ENCODE measurements at places on chromosomes 1 and 21.

- no peak for DNase-seq
Observed at GRCh38 chr1:212607913-212608391, 609 bp upstream of the ATF3 start.

GRCh38 chr1:112558634-112559033 is 49.9 kb downstream of the WNT2B start:
- DNase-seq, result peak; percentile 23

DNA sequence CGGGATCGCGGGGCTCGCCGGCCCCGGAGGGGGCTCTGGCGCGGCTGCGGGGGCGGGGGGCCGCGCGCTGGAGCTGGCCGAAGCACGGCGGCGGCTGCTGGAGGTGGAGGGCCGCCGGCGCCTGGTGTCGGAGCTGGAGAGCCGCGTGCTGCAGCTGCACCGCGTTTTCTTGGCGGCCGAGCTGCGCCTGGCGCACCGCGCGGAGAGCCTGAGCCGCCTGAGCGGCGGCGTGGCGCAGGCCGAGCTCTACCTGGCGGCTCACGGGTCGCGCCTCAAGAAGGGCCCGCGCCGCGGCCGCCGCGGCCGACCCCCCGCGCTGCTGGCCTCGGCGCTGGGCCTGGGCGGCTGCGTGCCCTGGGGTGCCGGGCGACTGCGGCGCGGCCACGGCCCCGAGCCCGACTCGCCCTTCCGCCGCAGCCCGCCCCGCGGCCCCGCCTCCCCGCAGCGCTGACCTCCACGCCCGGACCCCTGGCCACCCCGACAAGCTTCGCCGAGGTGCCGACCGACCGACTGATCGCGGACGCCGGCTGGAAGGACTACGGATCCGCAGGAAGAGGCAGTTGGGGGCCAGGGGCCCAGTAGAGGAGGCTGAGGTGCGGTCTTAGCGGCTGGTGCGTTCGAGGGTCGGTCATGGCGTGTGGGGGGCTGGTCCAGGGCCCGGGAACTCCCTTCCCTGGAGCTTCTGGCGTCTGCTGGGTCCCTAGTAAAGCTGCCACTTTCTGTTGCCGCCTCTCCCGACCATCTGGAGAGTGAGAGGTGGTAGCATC is 711 bp downstream of the TRNP1 start:
- peak; percentile 22 for DNase-seq

DNA sequence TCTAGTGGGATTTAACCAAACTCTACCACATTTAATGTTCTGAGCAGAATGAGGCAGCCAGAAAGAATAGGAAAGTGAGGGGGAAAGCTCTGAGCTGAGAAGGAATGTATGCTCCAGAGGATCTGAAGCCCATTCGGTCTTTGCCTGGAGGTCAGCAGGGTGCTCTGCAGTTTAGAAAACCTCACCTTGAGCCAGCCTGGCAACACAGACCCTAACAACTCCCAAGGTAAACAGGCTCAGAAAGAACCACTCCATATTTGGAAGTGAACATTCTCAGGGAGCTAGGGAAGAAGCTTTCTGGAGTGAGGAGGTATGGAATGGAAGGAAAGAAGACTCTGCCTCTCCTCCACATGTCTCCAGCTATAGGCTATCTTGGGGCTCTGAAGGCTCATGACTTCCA is 398.8 kb downstream of the SEC16B start:
- no peak for DNase-seq

GRCh38 chr1:177256153-177257075 is 85.7 kb downstream of the BRINP2 start:
- peak; percentile 54 for DNase-seq

GRCh38 chr1:48760857-48761256 is 15.8 kb downstream of the BEND5 start:
- DNase-seq, result no peak

- peak; percentile 44 for DNase-seq
Observed at GRCh38 chr1:151060657-151061421, 642 bp downstream of the MLLT11 start.

GRCh38 chr1:119141020-119141424 is 569 bp upstream of the WARS2 start:
- DNase-seq, result peak; percentile 62

DNA sequence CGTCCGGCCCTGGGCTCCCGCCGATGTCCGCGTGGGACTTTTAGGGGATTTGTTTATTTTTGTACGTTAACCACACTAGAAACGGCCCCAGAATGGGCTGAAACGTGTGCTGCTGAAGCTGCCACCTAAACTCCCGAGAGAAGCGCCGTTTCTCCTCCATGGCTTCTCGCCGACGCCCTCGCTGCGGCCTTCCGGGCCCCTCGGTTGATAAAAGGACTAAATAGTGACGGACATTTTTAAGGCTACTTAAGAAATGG is 678 bp upstream of the PTTG1IP start:
- no peak for DNase-seq

DNA sequence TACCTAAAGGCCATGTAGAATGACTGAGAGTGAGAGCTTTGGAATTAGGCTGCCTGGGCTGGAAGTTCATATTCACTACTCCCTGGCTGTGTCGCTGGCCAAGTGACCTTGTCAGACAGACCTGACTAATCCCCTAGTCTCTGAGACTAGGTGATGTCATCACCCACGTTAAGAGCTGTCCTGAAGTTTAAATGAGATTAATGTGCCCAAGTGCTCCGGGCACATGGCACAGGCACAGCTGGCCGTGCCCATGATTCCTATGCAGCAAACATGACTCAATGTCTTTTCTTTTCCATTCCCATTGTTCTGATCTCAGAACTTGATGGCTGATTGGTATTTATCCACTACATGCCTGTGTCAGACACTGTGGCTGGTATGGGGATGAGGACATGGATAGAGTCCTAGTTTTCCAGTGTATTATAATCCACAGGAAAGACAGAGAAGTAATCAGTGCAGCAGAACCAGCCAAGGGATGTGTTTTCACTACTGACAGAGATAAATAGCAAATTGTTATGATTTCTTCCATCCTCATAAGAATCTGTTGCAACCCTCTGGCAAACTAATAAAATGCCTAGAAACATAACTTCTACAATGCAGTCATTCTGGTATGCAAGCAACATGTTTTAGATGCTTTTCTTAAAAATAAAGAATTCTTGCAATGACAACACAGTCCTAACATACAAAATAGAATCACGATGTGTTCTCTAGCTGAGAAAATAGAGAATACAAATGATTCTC is 180.9 kb downstream of the PCP4 start:
- peak; percentile 77 for DNase-seq

- no peak for DNase-seq
Observed at GRCh38 chr1:28180306-28181305, 4.1 kb upstream of the PTAFR start.

- DNase-seq, result no peak
Observed at GRCh38 chr21:43972850-43973633, 39.1 kb upstream of the TRAPPC10 start.

DNA sequence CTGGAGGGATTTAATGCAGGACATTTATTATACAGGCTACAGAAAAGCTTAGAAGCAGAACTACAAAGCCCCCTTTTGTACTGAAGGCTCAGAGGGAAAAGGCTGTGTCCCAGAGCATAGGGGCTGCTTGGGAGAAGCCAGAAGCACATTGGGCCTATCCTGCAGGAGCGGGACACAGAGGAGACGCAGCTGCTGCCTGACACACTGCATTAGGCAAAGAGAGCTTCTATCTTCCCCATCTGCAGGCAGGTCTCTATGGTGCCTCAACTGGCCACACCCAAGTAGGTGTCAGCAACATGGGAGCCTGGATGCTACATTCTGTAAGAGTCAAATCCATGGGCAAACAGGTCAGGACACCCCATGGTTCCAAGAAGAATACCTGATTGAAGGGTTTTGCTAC is 595.9 kb downstream of the AJAP1 start:
- no peak for DNase-seq

- no peak for DNase-seq
Observed at GRCh38 chr1:240811256-240811655, 199.3 kb upstream of the GREM2 start.

DNA sequence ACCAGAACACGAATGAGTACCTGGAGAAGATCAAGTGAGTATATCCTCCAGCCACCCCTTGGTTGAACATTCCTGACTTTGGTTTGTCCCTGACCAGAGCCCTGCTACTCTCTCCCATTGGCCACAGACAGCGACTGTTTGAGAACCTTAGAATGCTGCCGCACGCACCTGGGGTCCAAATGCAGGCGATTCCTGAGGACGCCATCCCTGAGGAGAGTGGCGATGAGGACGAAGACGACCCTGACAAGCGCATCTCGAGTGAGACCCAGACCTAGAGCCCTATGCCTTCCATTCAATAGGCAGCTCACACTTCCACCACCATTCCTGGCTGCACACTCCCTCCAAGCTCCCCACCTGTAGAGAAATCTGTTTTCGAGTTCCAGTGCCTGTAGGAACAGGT is 4.5 kb downstream of the MARCKSL1 start:
- no peak for DNase-seq

- no peak for DNase-seq
Observed at GRCh38 chr1:25909040-25909439, 2.8 kb upstream of the STMN1 start.

- DNase-seq, result no peak
Observed at GRCh38 chr1:157469752-157470675, 82.3 kb downstream of the FCRL5 start.

DNA sequence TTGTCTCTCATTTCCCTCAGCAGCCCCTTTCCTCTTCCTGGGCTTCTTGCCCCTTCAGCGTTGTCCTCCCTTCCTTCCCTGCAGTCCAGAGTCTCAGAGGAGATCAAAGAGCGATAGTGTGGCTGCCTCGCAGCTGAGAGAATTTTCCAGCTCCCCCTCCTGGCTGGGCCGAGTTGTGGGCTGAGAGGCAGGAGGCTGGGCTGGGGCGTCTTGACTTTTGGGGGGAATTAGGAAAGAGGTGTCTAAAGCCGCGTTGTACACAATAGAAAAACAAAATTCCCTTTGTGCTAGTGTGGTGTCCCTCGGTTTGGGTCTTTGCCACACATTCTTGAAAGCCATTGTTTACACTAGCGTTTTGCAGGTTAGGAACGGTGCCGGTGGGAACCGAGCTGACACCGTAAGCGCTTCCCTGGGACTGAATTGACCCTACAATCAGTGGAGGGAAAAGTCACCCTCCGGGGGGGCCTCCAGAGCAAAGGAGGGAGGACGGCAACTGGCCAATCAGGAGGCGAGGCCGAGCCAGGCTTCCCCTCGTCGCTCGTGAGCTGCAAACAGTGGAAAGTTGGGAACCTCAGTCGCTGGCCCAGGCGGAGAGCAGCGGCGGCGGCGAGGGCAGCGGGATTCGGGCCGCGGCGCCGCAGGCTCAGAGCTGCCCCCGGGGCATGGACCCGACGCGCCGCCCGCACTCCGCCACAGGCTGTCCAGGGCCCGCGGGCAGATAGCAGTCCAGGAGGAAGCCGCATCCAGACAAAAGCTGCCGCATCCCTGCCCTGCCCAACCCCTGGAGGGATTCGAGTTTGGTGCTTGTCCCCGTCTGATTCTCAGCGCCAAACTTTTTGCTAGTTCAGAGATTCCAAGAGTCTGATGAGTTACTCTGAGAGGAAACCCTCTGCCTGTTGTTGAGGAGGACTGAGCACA is at the start of gene HMCN1:
Gene HMCN1, plus strand, starts transcription at position 574 of the 918 bp plus-strand sequence. CDS start 389 bp downstream, outside the sequence.
- DNase-seq, result peak; percentile 70

DNA sequence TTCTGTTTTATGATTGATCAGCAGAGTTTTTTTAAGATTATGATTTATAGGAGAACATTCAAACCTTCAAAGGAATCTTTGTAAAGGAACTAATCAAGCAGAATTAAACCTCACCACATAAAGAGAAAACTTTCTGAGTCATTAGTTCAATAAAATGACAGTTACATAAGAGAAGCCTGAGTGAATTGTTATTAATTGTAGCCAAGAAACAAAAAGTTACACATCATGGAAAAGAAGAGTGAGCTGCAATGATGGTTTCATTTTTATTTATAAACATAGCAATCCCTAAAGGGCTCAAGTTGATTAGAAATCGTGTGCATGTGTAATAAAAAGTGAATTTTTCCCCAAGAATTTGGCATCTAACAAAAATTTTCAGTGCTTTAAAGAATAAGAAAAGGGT is 731.4 kb downstream of the LTN1 start:
- no peak for DNase-seq

DNA sequence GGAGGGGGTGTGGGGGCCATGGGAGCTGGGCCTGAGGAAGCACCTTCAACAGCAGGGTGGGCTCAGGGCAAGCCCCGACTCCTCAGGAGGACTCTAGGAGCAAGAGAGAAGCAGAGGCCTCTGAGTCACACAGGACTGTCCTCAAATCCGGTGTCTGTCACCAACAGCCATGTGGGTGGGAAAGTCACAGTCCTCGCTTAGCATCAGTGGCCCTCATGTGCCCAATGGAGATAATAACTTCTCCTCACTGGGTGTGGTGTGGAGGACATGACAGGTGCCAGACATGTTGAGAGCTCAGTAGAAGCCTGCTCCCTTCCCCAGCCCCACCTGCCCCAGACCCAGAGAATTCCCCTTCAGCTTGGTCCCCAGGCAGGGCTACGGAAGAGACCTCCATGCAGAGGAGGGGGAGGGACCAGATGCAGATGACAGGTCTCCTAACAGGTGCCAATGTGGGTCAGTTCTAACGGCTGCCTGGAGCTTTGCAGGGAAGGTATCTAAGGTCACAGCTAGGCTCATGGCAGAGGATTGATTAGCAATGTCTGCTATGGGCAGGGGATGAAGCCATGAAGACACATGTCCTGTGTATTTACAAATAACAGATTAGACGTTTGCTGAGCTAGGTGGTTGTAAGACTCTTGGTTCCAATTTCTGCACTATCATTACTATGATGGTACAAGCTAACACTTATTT is 30.2 kb downstream of the TTC39A start:
- DNase-seq, result no peak

DNA sequence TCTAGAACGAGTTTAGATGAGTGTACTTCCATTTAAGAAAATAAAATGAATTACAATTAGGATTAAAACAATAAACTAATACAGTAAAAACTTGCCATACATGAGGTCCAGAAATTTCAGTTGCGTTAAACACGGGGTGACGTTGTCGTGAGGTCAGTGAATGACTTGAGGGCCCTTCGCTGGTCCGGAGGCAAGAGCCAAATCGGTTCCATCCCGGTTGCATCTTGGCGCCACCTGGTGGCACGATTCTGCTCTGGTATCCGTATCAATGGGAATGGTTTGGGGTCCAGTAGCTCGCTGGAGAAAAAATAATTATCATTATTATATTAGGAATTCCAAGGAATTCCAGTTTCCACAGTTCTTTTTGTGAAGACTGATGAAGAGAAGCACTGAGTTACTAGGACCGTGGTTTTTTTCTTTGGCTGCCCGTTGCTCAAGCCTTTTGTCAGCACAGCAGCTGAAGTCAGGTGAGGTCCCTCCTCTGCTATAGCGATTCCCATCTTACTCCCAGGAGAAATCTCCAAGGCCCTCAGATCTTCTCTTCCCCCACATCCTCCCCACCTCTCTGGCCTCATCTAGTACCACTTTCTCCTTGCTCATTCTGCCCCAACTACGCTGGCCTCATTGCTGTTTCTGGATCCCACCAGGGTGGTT is 161.4 kb downstream of the SLC35F3 start:
- DNase-seq, result peak; percentile 13

- DNase-seq, result no peak
Observed at GRCh38 chr1:8740034-8740449, 77.4 kb downstream of the RERE start.

DNA sequence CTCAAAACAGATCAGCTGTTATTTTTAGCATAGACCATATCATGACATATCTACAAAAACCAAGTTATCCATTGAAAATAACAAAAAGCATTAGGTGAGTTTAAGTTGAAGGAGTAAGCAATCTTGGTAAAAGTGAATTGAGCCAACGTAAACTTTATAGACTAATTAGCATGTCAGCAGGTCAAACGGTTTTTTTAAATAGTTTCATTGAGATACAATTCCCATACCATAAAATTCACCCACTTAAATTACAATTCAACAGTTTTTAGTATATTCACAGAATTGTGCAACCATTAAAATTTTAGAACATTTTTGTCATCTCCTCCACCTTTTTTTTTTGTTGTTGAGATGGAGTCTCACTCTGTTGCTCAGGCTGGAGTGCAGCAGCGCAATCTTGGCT is 92.1 kb downstream of the TGFBR3 start:
- no peak for DNase-seq

Measured in NCI-H524 (cell line).